ENCODE measurements at places on chromosomes 5 and 9. TPM values are rescaled to one million over a fixed set of nuclear protein-coding genes. Genes with fewer than 3 reads are reported as not detected.
A peak's percentile ranks its signal among the peaks of the same experiment; 100 is the strongest.

GRCh38 chr5:5494489-5495402, 72.3 kb downstream of the ICE1 start:
- DNase-seq: peak; percentile 59

Gene PDLIM4
- 49.6 TPM for total RNA-seq

DNA sequence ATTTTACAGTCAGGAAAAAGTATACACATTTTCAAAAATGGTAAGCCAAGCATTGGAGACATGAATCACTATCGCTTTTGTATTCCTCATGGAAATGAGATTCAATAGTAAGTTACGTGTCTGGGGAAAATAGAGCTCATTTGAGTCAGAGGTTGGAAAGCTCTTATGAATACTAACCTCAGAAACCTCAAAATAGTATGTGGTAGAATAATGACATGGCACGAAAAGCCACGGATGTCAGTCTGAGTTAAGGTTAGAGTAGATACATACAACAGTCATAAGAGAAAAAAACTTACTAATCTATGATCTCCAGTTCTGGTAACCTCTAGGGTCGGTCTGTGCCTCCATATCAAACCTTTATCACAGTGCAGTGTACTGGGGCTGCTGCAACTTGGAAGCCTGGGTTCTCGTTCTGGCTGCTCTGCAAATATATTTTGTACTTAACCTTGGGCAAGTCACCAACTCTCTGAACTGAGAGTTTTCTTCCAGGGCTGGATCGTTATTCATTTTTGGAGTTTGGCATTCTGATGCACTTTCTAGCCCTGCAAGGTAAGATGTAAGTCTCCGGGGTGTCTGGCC, 31.8 kb downstream of the MAP1B start:
- no peak for DNase-seq

Gene RNF183
- 0.21 TPM for total RNA-seq

DNA sequence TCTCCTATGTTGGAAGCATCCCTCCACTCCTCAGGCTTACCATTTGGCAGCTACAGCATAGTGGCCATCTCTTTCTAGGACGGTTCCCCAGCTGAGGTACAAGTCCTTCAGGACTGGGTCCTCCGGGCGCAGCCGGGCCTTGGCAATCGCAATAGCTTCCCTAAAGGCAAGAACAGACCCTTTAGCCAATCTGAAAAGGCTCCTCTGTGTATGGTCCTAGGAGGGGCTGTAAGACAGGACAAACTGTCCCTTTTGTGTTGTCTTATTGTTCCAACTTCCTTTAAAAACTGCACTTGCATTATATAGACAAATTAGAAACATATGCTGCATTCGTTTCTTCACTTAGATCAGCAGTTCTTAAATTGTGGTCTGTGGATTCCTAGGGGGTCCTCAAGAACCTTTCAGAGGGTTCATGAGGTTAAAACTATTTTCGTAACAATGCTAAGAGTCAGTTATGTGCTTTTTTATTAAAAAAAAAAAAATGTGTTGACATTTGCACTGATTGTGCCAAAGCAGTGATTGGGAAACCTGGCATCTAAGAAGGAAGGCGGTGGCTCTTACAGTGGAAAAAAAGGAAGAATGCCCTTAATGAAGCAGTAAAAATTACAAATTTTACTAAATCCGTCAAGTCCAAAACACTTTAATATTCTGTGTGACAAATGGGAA, 38.7 kb downstream of the GEMIN5 start:
- peak; percentile 1 for DNase-seq

- DNase-seq: peak; percentile 5
Measured at GRCh38 chr5:153523831-153524230, 33.4 kb downstream of the GRIA1 start.

GRCh38 chr9:131394464-131395156, 724 bp downstream of the PRRC2B start:
- DNase-seq: peak; percentile 70

DNA sequence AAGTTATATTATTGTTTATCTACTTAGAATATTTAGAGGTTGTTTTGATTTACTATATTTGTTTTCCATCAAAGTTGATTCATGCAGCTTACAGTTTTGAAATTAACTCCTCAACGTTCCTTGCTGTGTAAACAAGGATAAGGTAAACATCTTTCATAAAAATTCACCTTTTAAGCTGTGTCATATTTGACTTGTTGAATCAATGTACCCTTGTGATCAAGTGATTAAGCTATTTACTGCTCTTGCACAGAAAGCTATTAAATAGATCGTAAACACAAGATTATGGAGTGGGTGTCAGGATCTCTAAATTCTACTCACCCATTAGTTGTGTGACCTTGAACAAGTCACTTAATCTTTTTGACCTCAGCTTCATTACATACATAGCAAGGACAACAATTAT, 2054.0 kb upstream of the NUDT12 start:
- no peak for DNase-seq

- DNase-seq: no peak
Measured at GRCh38 chr5:135822286-135822685, 12.2 kb upstream of the SLC25A48 start.

DNA sequence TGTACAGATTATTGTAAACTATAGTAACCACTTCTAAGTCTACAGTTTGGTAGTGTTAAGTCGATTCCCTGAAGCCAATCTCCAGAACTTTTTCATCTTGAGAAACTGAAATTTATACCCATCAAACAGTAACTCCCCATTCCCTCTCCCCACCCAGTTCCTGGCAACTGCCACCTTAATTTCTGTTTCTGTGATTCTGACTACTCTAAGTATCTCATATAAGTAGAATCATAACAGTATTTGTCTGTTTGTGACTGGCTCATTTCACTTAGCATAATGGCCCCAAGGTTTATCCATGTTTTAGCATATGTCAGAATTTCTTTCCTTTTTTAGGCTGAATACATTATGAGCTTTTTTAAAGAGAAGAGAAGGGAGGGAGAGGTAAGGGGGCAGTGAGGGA, 61.4 kb downstream of the SPOCK1 start:
- no peak for DNase-seq

Gene FAM200C
- total RNA-seq: 17.0 TPM

- DNase-seq: no peak
Measured at GRCh38 chr5:69284203-69284602, 48.4 kb downstream of the CCDC125 start.

DNA sequence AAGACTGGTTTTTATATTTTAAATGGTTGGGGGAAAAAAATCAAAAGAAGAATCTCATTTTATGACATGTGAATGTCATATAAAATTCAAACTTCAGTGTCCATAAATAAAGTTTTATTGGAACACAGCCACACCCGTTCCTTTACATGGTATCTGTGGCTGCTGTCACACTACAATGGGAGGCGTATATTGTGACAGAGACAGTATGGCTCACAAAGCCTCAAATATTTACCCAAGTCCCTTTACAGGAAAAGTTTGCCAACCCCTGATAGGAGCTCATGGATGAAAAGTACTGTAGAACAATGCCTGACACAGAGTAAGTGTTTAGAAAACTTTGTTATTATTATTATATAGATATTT, 5.2 kb upstream of the DUSP1 start:
- DNase-seq: no peak

- no peak for DNase-seq
Measured at GRCh38 chr5:78979909-78980308, 5.2 kb downstream of the ARSB start.

DNA sequence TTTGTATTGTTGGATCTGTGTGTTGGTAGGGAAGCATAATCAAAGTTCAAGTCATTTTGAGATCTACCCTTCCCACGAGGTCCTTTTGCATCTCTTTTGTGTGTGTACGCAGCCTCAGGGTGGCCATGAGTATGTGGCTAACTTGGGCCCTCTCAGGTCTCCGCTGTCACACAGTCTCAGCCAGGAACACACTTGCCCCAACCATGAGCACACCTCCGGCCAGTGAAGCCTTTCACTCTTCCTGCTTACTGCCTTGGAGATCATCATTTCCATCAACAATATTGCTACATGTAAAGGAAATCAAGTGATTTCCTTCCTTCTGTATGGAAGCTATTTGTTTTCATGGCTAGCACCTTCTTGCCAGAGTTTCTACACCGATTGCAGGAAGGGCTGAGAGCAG, 13.9 kb downstream of the ZNF346 start:
- DNase-seq: no peak

Measured in tongue (tissue), 3 donors.